ENCODE measurements at places on chromosomes 6 and 20.

- H3K4me3 ChIP-seq, result no peak overlapping the region
- H3K27ac ChIP-seq, result peak overlapping the region; percentile 77
- H3K36me3 ChIP-seq, result peaks cover 22% of the 10 kb centered on the region
- no peaks in the 10 kb centered on the region for H3K27me3 ChIP-seq
- peaks cover 43% of the 10 kb centered on the region for H3K4me1 ChIP-seq
Observed at GRCh38 chr6:26454631-26455030, 3.1 kb upstream of the BTN2A1 start.

GRCh38 chr20:4060064-4060795 is 44.9 kb upstream of the RNF24 start:
- H3K36me3 ChIP-seq, result no peaks in the 10 kb centered on the region
- no peak overlapping the region for H3K4me3 ChIP-seq
- DNase-seq, result no peak
- no peaks in the 10 kb centered on the region for H3K4me1 ChIP-seq
- peak overlapping the region; percentile 26 for H3K27ac ChIP-seq
- peaks cover 13% of the 10 kb centered on the region for H3K27me3 ChIP-seq

DNA sequence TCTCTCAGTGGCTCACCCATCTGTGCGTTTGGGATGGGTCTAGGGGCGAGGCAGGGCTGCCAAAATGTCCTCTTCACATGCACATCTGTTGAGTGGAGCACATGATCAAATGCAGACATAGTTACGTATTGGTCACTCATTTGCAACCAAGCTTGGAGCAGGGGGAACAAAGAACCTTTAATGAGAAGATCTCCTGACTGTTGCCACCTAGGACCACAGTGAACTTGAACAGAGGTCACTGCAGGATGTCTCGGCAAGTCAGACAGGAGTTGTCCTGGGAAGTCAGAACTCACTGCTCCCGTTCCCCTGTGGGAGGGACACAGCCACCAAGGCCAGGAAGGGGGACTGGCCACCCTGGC is 73.4 kb downstream of the SSR1 start:
- no peak for DNase-seq
- peak overlapping the region; percentile 28 for H3K27ac ChIP-seq
- no peak overlapping the region for H3K4me3 ChIP-seq

- peaks cover 3% of the 10 kb centered on the region for H3K36me3 ChIP-seq
- H3K4me3 ChIP-seq, result no peak overlapping the region
- H3K4me1 ChIP-seq, result no peaks in the 10 kb centered on the region
- H3K27ac ChIP-seq, result no peak overlapping the region
- H3K27me3 ChIP-seq, result peaks cover 32% of the 10 kb centered on the region
- no peak for DNase-seq
Observed at GRCh38 chr6:6469074-6469473, 119.4 kb upstream of the LY86 start.

- no peak for DNase-seq
- no peak overlapping the region for H3K27ac ChIP-seq
Observed at GRCh38 chr20:33897313-33897912, 86.3 kb downstream of the CHMP4B start.

GRCh38 chr6:37524970-37525318 is 25.3 kb upstream of the CCDC167 start:
- peaks cover 34% of the 10 kb centered on the region for H3K4me1 ChIP-seq
- peaks cover 43% of the 10 kb centered on the region for H3K36me3 ChIP-seq
- H3K4me3 ChIP-seq, result peak overlapping the region; percentile 28
- no peaks in the 10 kb centered on the region for H3K27me3 ChIP-seq

DNA sequence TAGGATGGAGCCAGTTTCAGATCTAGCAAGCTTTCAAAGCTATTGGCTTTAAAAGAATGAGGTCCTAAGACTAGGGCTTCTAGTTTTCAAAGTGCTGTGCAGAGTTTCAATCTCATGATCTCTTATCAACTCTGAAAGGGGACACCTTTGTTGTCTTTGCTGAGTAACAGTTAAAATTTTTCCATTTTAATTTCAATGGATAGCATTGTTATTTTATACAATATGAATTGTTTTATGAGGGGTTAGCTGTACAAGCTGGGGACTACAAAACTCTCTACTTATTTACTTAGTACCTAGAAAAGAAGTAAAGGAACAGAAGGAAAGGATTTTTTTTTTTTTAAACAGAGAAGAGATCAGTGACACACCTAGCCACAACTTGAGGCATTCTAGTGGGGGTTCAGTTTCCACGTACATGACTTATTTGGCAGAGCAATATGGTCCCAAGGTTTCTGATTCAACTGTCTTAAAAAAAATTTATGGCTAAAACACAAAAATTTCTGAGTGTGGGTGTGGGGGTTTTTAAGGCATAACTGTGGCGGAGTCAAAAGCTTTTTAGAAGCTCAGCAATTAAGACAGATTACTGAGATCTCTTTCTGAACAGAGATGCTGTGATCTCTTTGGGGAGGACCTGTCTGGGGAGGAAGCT is 46.1 kb upstream of the JAG1 start:
- no peaks in the 10 kb centered on the region for H3K36me3 ChIP-seq
- H3K27ac ChIP-seq, result no peak overlapping the region
- no peak for DNase-seq
- peaks cover 49% of the 10 kb centered on the region for H3K27me3 ChIP-seq

DNA sequence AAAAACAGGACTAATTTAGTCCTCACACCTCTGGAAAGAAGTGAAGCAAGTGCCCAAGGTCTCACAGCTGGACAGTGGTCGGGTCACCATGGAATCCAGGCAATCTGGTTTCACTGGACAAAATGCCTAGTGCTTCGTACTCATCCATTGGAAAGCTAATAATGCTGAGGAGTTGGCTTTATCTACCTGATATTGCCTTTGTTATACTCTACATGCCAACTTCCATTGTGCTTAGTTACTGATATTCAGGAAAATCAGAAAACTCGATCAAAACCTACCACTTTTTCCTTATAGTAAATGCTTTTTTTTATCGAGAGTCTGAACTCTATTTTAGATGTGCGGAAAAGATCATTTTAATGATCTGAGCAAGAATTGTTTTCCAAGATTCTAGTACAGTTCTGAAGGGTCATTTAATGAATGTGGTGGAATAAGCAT is 966 bp downstream of the CFAP206 start:
- no peak for DNase-seq
- H3K27me3 ChIP-seq, result peaks cover 15% of the 10 kb centered on the region
- H3K36me3 ChIP-seq, result peaks cover 9% of the 10 kb centered on the region

- peaks cover 3% of the 10 kb centered on the region for H3K4me1 ChIP-seq
- H3K27me3 ChIP-seq, result no peaks in the 10 kb centered on the region
- H3K4me3 ChIP-seq, result no peak overlapping the region
Observed at GRCh38 chr6:43544461-43544860, 27.6 kb downstream of the POLR1C start.

GRCh38 chr6:105594821-105595220 is 191.9 kb upstream of the PREP start:
- H3K4me1 ChIP-seq, result peaks cover 22% of the 10 kb centered on the region
- no peak for DNase-seq
- H3K27ac ChIP-seq, result no peak overlapping the region
- H3K27me3 ChIP-seq, result no peaks in the 10 kb centered on the region
- H3K4me3 ChIP-seq, result no peak overlapping the region
- H3K36me3 ChIP-seq, result no peaks in the 10 kb centered on the region

Measured in effector memory CD8-positive, alpha-beta T cell (primary cell).